ENCODE measurements at places on chromosomes 11 and 22. TPM values are rescaled to one million over a fixed set of nuclear protein-coding genes. Genes with fewer than 3 reads are reported as not detected.
A peak's percentile ranks its signal among the peaks of the same experiment; 100 is the strongest.

The TREH gene
- total RNA-seq: not detected

The LMO1 gene
- total RNA-seq: 2.3 TPM

GRCh38 chr22:35684270-35684700 is 33.4 kb upstream of the APOL5 start:
- no peak for DNase-seq

DNA sequence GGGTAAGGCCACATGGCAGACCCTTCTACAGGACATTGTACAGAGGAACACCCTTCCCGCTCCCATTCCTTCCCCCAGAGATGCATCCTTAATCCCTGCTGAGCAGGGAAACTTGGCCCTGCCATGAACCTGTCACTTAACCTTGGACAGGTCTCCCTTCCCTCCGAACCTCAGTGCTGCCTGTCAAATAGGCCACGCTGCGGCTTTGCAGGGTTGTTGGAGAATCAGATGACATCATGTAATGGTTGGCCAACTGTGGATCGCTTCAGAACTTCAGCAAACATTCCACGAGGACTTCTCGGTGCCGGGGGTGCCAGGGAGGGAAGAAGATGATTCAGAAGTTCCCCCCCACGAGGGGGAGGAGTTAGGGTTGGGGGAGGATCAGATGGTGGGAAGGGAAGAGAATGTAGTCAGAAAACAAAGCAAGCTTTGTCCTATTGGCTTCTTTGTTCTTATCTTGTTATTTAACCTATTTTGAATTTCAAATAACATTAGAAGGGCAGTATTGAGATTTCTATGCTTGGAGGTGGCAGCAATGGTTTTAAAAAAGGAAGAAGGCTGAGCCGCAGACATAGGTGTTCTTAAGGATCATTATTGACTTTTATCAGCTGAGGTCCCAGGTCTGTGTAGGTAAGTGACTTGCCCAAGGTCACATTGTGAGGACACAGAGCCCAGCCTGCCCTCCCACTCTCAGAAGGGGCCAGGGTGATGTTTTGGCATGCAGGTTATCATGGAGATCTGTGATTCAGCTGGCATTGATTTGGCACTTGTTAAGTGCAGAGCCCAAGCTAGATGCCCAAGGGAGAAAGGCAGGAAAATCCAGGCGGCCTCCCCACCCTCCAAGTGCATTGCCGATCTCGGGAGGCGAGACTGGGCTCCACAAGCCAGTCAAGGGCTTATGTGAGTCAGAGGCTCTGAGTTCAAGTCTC is 3.1 kb downstream of the CDC42EP1 start:
- peak; percentile 69 for DNase-seq

GRCh38 chr11:133952199-133953190 is 4.3 kb downstream of the IGSF9B start:
- DNase-seq: no peak
